Activated T-cell treated with anti-CD3 and anti-CD28 coated beads for 48 hours (primary cell): ENCODE measurements at places on chromosomes 5 and 9.

DNA sequence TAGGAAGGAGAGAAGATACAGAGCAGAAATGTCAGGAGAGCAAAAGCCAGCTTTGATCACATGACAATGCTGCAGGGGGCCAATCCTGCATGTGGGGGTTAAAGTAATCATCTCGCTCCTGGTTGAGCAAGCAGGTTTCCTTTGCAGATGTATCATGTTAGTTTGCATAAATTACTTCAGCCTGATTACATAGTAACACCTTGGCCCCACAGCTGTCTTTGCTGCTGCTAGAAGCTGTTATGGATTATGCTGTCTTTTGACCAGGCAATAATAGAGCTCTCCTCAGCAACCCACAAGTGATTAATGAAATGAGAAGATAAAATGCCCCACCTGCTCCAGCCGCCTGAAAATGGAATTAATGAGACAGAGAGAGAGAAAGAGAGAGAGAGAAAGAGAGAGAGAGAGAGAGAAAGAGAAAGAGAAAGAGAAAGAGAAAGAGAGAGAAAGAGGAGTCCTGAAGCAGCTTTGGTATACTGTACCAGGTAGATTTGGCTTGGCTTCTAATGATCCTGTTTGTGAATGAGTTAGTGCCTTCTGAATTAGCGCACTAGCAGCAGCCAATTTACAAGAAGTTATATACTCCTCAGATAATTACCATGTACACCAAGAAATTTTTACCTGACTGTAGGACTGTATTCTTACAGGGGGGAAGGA, 174.3 kb upstream of the RORB start:
- no peak for DNase-seq

DNA sequence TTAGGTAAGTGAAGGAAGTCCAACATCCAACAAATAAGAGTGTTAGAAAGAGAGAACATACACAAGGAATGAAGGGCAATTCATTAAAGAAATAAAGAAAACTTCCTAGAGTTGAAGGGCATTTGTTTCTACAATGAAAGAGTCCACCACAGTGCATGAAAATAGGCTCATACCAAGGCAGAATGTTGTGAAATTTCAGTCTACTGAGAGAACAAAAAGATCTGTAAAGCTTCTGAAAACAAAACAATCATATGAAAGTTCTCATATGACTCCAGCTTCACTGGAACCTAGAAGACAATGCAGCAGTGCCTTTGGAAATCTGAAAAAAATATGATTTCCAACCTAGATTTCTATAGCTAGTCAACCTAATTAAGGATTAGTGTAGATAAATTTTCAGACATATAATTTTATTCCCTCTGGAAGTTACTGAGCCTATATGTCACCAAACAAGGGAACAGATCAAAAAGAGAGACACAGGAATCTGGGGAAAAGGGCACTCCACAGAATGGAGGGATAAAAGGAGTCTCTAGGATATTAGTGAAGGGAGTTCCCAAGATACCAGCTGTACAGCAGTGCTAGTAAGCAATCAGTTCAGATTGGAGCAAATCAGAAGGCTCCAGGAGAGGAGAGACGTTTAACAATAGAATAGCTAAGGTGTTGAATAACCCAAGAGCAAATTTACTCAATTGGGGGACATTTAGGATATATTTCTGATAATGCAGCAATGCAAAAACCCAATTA, 5.8 kb downstream of the C5orf58 start:
- DNase-seq = no peak

- no peak for DNase-seq
These were observed 14.8 kb upstream of the MEF2C start for GRCh38 chr5:88897748-88898147.

DNA sequence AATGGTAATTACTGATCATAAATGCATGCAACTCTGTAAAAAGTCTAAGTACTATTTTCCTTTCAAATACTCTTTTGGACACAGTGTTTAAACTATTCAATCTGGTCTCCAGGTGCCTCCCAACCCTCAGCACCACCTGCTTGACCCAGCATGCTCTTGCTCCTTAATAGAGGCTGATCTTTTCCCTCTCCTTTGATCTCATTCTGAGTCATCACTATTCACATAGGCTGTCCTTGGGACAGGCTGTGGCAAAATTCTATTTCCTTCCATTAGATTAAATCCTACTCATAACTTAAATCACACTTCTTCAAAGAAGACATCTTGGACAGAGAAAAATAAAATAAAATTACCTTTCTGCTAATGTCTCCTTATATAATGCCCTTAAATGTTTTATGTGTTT, 199.4 kb upstream of the ST8SIA4 start:
- DNase-seq = no peak

- no peak for DNase-seq
These were observed 151.5 kb upstream of the SMC2 start for GRCh38 chr9:103942651-103943050.
